NCI-H146 (cell line): ENCODE measurements at places on chromosomes 2 and 18.

DNA sequence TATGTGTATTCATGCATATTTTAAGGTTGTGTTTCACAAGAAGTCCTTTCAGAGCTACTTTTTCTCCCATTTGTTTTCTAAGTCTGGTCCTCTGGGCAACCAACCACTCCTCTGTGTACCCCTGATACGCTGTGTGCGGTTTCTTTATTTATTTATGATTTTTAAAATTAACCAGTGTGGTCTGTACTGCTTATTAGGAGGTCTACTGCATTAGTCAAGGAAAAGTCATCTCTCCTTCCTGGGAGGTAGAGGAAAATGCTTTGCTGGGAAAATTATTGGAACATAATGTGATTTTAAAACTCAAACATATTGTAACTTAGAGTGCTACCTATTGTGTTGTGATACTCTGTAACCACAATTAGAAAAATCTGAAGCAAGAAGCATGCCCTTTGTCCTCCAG, 1404.3 kb downstream of the SUCLG1 start:
- DNase-seq = no peak

GRCh38 chr2:206381881-206382280, 61.5 kb upstream of the ADAM23 start:
- DNase-seq = no peak

- DNase-seq = no peak
These were observed 213.3 kb downstream of the MBD5 start for GRCh38 chr2:148234143-148234542.

DNA sequence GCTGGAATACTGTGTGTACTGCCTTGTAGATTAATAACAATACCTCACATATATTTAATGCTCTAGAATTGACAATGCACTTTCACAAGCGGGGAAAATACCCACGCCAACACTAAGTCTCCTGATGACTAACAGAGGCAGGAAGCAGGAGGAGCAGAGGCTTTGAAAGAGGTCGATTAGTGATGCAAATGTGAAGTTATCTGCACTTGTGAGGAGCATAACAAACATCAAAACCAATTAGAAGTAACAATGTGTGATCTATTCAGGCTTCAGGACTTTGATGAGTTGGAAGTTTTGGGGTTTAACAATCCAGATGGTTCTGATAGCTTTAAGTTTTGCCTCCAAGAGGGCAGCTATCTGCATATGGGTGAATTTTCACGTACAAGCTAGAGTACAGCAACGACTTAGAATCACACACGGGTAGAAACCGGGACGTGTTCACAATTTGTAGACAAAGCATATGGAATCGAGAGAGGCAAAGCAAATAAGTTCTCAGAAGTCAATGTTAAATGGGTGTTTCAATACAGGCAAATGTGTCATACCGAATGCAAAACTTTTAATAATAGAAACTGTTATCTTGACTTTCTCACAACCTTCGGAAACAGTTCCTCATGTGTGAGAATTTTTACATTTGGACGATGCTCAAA, 114.5 kb downstream of the METTL8 start:
- DNase-seq = no peak

DNA sequence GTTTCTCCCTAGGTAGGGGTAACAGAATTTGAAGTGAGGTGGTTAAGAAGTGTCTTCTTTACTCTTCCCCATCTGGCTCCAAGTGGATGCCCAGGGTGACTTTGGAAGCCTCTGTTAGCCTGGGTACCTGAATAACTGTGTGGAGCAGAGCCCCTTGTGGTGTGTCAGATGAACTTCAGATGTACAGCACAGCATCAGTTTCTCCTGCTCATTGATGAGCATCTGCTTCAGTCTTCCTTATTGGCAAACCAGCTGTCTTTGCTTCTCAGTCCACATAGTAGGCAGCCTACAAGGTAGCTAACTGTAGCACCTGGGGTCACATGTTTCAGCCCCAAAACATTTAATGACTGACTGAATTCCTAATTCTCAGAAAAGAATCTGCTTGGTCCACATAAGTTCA, 56.2 kb upstream of the ATP8B1 start:
- peak; percentile 83 for DNase-seq

DNA sequence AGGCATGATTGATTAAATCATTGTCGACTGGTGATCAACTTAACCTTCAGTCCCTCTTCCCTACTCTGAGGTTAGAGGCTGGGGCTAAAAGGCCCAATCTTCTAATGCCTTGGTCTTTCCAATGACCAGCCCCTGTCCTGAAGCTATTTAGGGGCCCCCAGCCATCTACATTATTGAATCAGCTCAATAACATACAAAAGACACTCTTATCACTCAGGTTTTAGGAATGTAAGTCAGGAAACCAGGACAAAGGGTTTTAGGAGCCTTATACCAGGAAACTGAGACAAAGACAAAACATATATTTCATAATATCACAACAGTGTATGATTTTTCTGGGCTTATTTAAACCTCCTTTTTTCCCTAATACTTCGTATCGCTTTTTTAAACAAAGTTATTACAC, 198.6 kb downstream of the RNF152 start:
- DNase-seq = no peak

DNA sequence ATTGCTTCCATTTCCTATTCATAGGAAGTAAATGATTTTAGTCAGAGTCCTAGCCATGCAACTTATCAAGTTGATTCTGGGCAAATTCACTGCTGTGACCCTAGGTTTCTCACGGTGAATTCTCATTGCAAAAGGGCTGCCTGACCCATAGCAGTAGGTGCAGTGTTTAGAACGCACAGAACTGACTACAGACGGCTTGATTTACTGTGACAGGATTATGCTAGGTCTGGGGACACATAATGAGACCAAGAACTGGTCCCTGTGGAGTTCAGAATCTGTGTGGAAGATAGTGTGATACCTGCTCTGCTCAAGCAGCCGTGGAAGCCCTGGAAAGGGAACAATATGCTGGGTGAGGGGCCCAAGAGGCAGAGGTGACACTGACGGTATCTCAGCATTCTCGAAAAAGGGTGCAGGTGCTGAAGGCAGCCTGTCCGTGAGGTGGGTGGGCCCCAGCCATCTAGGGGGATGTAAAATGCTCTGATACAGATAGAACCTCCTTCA, 46.4 kb downstream of the ABCG8 start:
- DNase-seq = no peak

GRCh38 chr2:48219555-48220436, 310.2 kb upstream of the STON1 start:
- DNase-seq = no peak

DNA sequence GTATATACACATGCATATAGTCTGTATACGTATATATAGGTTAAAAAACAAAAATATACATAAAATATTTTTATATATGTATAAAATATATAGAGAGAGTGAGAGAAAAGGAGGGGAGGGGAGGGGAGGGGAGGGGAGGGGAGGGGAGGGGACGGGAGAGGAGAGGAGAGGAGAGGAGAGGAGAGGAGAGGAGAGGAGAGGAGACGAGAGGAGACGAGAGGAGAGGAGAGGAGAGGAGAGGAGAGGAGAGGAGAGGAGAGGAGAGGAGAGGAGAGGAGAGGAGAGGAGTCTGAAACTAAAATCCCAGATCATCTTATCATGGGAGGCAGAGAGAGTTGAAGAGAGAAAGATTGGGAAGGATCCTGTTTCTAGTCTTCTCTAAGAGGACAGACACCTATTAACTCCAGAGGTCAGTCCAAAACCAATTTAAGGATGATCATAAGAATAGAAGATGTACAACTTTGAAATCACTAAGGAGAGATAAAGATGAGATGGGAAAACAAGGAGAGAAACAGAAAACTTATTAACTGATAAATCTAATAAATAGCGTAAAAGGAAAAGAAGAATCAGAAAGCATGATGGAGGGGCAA, 195.4 kb downstream of the SRBD1 start:
- DNase-seq = no peak

DNA sequence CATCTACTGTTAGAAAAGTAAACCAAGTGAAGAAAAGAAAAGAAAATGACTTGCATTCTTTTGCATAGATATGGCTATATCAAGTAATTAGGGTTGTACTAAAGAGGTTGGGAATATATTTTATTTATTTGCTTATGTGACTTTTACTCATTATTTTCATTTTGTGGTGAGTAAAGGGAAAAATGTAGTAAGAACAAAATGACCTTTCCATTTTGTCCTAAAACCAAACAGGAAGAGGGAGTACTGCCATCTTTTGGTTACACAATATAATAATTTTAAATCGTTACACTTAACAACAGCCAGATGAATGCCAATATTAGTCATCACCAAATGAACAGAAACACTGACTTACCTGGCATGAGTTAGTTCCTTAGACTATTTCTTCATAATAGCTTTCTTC, 47.3 kb upstream of the NDUFV2 start:
- no peak for DNase-seq

- no peak for DNase-seq
These were observed 335.1 kb upstream of the ZNF521 start for GRCh38 chr18:25686960-25687500.

GRCh38 chr2:145323512-145323911, 803.6 kb upstream of the ZEB2 start:
- DNase-seq = no peak

GRCh38 chr2:10123281-10123680, 742 bp downstream of the RRM2 start:
- no peak for DNase-seq

DNA sequence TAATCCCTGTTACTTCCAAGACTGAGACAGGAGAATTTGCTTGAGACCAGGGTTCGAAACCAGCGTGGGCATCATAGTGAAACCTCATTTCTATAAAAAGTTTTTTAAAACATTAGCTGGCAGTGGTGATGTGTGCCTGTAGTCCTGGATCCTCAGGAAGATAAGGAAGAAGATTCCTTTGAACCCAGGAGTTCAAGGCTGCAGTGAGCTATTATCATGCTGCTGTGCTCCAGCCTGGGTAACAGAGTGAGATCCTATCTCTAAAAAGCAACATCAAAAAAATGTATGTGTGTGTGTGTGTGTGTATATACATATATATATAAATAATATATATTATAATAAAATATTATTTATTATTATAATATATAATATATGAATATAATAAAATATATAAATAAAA, 1417.6 kb upstream of the CDH2 start:
- DNase-seq = no peak

GRCh38 chr18:53747663-53748160, 476.8 kb downstream of the MBD2 start:
- no peak for DNase-seq

DNA sequence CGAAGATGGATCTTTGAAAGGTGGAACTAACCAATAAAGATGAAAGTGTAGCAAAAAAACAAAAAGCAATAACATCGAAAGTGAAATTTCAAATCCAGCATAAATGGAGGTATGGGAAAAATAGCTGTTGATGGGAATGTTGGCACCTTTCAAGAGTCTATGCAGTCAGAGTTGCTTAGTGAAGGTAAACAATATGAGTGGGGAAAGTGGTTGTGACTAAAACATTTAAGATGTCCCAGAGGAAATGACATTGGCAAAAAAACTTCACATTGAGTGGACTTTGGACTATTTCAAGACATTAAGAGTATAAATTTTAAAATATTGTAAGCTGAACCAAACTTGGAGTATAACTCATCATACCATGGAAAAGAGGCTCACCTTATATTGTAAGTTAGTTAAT, 17.7 kb downstream of the ETAA1 start:
- no peak for DNase-seq

DNA sequence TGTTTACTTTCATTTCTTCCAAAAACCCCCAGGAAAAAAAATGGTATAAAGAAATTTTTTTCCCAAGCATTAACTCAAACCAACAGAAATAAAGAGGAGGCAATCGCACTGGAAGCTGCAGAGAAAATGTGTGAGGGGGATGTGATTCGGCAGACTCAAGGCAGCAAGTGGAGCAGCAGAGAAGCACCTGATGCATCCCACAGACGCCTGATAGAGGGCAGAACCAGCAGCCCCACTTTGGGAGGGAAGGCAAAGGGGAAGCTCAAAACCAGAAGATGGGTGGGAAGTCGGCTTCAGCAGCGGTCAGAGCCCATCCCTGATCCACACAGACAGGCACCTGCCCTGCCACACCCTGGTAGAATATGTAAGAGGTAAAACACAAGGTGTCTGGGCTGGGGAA, 12.6 kb downstream of the FTCDNL1 start:
- DNase-seq = no peak
